Erythroblast (primary cell): ENCODE measurements at places on chromosomes 13 and 19.

DNA sequence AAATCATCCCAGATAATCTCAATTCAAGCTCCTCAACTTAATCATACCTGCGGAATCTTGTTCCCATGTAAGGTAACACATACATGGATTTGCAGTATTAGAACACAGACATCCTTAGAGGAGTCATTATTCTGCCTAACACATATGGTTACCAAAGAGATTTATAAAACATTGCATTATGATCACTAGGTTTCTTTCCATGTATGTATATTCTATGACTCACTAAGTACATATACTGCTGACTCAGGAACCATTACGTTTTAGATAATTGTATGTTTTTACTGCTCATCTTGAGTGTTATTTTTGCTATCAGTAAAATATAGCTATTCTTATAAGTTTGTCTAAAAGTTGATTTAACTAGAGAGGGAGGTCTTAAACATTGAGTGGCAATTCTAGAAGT lies 182.9 kb downstream of the SLITRK6 start:
- DNase-seq = no peak

GRCh38 chr13:85592211-85592610 lies 207.0 kb downstream of the SLITRK6 start:
- DNase-seq = peak; percentile 78

DNA sequence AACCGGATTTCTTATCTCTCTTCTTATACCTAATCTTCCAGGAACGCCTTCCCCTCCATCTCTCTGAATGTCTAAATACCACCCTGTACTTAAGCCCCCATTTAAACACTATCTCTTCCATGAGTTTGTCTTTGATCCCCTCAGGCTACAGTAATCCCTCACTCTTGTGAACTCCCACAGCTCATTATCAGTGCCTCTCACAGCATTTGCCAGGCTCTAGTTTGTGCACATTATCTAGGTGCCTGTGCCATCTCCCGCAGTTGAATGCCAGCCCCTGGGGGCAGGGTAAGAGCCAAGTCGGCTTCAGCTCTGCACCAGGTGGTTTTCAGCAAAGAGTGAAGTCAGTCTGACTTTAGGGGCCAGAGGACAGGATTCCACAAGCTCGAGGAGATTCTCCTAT lies 71.4 kb downstream of the FREM2 start:
- no peak for DNase-seq

DNA sequence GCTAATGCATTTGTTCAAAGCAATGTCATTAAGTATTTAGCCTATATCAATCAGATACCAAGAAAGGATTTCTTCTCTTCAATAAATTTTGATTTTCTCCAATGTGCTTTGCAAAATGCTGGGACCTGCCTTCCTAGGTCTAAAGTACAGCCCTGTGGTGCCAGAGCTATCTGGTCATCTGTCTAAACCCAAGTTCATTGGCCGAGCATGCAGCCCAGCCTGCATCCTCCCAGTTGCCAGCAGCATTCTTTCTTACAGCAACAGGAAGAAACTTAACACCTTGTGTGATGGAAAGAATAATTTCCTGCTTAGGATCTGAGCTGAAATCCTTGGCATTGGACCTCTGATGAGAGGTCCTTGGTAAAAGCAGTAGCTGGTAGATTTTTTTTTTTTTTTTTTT lies 310.0 kb downstream of the RBM26 start:
- no peak for DNase-seq

DNA sequence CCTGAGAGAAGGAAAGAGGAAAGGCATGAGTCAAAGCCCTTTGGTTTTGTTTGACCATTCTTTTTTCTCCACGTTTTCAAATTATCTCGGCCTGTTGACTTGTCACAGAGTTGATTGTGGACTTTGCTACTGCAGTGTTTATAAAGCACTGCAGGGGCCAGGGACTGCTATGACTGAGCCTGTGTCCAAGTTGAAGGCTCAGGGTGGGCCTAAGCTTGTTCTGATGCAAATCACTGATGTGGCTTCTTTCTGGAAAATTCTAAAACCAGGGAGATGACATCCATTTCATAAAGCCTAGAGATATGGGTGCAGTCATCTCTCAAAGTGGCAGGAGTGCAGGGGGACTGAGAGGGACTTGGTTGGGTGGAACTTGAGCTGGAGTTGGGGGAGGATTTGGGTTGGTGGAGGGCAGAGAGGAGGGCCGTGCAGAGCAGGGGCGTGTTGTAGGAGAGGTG lies 1.2 kb upstream of the CXCL17 start:
- no peak for DNase-seq

DNA sequence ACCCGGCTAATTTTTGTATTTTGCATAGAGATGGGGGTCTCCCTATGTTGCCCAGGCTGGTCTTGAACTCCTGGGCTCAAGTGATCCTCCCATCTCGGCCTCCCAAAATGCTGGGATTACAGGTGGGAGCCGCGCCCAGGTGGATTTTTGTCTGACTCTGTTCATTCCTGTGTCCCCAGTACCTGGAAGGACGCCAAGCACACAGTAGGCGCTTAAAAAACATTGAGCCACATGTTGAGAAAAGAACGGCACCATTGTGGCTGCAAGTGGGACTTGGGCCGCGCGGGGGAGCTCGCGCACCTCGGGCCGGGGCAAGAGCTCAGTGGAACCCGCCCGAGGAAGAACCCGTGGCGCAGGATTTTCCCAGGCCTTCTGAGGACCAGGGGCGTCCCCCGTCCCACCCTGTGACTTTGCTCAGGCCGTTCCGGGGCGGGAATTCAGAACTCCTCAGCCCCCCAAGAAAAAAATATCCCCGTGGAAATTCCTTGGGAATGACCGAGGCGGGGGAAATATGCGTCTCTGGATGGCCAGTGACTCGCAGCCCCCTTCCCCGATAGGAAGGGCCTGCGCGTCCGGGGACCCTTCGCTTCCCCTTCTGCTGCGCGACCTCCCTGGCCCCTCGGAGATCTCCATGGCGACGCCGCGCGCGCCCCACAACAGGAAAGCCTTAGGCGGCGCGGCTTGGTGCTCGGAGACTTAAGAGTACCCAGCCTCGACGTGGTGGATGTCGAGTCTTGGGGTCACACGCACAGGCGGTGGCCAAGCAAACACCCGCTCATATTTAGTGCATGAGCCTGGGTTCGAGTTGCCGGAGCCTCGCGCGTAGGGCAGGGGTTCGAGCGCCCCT lies 1.4 kb upstream of the ICAM1 start:
- peak; percentile 91 for DNase-seq

DNA sequence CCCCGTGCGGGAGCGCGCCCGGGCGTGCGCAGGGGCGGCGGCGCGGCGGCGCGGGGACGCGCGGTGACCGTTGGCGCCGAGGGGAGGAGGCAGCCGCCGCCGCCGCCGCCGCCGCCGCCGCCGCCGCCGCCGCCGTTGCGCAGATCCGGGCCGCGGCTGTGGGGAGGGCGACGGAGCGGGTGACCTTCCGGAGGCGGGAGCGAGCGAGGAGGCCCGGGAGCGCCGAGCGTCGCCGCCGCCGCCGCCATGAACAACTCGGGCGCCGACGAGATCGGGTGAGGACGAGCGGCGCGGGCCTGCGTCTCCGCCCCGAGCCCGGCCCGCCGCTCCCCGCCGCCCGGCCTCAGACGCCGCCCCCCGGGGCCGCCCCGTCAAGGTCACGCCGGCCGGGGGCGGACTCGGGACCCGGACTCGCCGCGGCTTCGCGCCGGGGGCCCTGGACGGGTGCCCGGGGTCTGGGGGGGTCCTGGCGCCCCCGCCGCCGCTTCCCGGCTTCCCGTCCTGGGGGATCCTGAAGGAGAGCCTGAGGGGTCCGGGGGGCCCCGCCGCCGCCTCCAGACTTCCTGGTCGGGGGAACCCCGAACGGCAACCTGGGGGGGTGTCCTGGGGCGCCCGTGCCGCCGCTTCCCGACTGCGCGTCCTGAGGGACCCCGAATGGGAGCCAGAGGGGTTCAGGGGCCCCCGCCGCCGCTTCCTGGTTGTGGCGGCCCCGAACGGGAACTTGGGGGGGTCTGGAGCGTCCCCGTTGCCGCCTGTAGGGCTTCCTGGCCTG lies at the start of gene DAZAP1:
Gene DAZAP1, plus strand, starts transcription at position 59 of the 772 bp plus-strand sequence. Its CDS starts 188 bp downstream, at position 247.
- no peak for DNase-seq

GRCh38 chr13:42086582-42086981 lies 38.1 kb downstream of the DGKH start:
- no peak for DNase-seq
